ENCODE measurements at places on chromosomes 16 and 17.

DNA sequence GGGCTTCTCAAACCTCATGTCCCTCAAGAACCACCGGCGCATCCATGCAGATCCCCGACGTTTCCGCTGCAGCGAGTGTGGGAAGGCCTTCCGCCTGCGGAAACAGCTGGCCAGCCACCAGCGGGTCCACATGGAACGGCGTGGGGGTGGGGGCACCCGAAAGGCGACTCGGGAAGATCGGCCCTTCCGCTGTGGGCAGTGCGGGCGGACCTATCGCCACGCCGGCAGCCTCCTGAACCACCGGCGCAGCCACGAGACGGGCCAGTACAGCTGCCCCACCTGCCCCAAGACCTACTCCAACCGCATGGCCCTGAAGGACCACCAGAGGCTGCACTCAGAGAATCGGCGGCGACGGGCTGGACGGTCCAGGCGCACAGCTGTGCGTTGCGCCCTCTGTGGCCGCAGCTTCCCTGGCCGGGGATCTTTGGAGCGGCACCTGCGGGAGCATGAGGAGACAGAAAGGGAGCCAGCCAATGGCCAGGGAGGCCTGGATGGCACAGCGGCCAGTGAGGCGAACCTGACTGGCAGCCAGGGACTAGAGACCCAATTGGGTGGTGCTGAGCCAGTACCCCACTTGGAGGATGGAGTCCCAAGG is 5.9 kb downstream of the ZNF646 start:
- no peak for DNase-seq

- no peak for DNase-seq
These were observed 64.3 kb downstream of the TUBD1 start for GRCh38 chr17:59828478-59828760.

GRCh38 chr16:11735787-11736186 is 6.9 kb downstream of the TXNDC11 start:
- DNase-seq: no peak

DNA sequence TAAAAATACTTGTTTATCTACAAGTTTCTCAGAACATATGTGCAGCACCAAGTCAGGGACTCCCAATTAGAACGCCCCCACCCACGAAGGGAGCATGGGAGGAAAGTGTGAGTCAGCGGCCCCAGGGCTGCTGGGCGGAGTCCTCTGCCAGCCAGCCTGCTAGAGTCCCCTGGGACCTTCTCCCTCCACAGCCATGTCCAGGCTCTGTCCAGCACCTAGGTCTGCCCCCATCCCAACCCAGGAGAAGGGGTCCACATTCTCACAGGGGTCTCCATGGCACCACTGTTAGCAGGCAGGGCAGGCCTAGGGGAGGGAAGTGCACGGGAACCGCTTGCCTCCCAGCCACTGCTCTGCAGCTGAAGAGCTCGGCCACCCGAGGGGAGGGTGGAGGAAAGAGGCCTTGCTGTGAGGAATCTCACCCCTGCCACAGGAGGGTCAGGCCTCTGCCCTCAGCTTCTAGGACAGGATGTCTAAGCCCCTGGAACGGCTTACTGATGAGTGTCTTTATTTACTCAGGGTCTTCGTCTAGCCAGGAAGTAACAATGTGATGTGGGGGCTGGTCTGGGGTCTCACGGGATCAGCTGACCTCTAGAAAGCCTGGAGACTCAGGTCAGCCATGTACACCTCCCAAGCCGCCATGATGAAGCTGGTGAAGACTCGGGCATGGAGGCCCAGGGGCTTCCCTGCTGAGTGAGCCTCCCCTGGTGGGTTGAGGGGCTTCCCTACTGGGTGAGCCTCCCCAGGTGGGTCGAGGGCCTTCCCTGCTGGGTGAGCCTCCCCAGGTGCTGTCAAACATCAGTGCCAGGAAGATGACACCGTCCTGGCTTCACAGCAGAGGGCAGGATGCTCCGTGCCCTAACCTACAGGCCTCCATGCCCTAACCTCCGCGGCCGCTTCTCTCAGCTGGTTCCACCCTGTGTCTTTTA is 190.3 kb downstream of the RBFOX3 start:
- DNase-seq: no peak

- no peak for DNase-seq
These were observed 100.6 kb downstream of the TANGO6 start for GRCh38 chr16:68943961-68944360.

- no peak for DNase-seq
These were observed 20.2 kb downstream of the AP2B1 start for GRCh38 chr17:35607239-35607847.

- DNase-seq: no peak
These were observed 240.5 kb downstream of the GSG1L start for GRCh38 chr16:27822996-27823395.
